ENCODE measurements at places on chromosomes 5 and 9.

DNA sequence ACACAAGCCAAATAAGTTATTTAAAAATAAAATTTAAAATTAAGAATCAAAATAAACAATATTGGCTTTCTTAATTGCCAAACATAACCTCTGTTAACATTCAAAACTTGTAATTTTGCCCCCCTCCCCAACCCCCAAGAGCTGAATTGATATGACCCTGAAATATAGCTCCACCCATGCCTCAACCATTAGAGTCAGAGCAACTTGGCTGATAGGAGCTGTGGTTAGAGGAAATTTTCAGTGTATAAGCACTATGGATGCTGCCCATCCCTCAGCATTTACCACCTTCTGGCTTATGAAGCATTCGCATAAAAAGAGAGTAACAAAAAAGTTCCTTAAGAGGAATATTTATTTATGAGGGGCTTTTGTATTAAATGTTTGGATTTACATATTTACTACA is 6.1 kb downstream of the POC5 start:
- no peak for DNase-seq

GRCh38 chr9:95283673-95284072 is 33.8 kb downstream of the FANCC start:
- DNase-seq, result no peak

- no peak for DNase-seq
Observed at GRCh38 chr9:1875921-1876448, 139.2 kb upstream of the SMARCA2 start.

GRCh38 chr5:98779264-98779877 is 5.9 kb downstream of the RGMB start:
- DNase-seq, result no peak

DNA sequence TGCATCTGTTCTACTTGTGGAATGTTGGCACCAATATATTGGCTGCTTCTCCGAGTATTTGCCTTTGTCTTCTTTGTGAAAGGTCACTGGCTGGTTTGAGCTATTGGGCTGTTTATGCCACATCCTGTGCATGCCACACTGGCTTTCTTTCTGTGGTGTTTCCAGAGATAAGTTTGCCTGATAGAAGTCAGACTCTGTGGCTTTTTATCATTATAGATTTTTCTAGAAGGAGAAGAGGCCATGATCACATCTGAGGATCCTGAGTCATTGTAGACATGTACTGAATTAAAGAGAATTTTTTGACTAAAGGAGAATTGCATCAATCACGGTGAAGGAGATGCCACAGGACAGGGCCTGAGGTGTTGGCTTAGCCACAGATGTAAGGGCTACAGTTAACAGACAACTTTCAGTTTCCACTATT is 26.5 kb upstream of the CDKN2B start:
- DNase-seq, result no peak

- DNase-seq, result no peak
Observed at GRCh38 chr5:56974241-56974640, 22.3 kb upstream of the MIER3 start.

GRCh38 chr5:140000332-140000731 is 42.8 kb downstream of the NRG2 start:
- DNase-seq, result no peak

- DNase-seq, result no peak
Observed at GRCh38 chr5:155978850-155979249, 348.1 kb upstream of the SGCD start.

GRCh38 chr5:120405286-120405864 is 58.7 kb upstream of the PRR16 start:
- DNase-seq, result no peak

- no peak for DNase-seq
Observed at GRCh38 chr5:177336112-177336511, 15.4 kb downstream of the LMAN2 start.

- no peak for DNase-seq
Observed at GRCh38 chr5:102802708-102803458, 47.8 kb downstream of the PAM start.

DNA sequence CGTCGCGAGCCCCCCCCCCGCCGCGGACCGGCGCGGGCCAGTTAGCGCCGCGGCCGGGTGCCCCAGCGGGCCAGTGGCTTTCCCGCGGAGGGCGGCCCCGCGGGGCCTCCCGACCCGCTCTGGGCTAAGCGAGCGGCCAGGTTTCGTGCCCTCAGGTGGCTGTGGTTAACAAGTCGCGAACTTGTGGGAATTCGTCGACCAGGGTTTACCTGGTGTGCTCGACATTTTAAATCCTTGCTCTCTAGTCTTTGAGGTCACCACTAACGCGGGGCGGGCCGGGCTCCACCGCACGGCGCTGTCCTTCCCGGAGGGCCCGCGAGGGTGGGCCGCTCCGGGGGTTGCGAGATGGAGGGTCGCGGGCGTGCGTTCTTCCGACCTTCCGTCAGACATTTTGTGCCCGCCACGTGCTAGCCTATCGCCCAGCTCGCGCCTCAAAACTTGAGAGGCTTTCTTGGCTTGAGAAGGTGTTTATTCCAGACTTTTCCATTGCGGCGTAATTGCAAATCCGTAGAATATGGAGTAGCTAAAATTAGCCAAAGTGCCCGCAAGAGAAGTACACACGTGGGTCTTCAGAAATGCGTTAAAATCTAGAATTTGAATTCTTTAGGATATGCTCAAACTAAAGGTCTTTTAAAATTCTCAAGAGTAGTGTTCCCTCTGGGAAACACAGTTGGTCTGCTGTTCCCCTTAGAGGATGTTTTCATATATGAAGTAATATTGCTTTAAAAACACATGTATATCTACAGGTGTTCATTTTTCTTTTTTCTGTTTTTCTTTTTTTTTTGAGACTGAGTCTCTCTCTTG is 2.1 kb downstream of the ANP32B start:
- DNase-seq, result peak; percentile 57

- DNase-seq, result no peak
Observed at GRCh38 chr9:16161483-16161882, 608.6 kb downstream of the CCDC171 start.

DNA sequence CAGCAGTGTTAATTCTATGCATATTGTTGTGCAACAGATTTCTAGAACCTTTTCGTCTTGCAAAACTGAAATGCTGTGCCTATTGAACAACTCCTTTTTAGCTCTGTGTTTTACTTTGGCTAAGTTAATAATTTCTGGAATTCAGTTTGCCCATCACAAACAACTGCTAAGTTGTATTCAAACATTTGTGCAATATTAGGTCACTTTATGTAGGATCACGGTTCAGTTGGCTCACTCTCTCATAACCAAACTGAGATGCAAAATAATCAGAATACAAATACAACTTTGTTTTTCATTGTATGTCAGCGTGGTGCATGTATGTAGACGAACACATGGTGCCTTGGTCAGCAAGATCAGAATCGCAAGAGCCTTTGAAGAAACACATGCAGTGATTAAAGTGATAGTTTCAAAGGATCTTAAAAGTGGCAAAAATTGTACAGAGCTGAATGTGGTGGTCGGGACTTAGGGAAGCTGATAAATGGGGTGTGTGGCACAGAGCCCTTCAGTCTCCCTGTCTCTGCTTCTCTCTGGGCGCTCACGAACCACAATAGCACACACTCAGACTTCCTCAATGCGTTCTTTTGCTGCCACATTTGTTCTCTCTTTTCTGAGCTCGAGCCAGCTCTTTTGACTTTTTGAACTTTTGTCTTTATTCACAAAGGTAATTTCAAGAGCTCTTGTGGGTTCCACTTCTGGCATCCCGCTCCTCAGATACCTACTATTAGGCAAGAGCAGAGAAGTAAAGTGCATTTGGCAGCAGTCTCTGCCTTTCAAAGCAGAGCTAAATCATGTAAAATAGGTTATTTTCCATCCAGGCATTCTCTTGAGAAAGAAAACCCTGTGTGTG is 112.4 kb upstream of the CTSL start:
- DNase-seq, result no peak

DNA sequence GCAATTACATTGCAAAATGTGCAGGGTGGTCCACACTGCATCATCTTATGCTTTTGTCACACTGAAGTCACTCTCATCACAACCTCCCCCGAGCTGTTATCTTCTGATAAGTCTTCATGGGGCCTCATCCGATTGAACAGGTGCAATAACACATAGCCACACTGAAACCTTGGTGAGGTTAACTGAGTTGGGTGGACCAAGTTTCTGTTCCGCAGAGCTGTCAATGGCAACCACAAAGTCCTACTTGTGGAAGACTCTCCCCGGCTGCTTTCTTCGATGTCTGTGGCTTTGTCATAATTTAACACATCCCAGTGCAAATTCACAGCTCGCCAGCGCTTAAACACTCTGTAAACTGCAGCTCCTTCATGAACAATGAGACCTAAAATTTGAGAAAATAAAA is 112.2 kb downstream of the MARCHF11 start:
- DNase-seq, result no peak

DNA sequence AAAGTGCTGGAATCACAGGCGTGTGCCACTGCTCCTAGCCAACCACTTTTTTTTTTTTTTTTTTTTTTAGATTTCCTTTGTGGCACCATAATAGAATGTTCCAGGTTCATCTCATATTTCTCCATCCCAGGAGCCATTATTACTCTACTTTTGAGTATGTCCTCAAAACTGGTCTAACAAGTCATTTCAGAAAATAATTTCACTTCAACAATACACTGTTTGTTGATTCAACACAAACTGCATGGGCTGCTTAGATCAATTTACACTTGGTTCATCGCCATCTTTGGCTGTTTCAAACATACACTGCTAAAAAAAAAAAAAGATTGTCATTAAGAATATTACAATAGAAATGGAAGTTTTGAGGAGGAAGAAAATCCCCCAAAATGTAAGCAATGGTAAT is 57.9 kb downstream of the CSNK1A1 start:
- DNase-seq, result no peak

GRCh38 chr9:34884747-34885189 is 73.3 kb upstream of the PHF24 start:
- no peak for DNase-seq

GRCh38 chr5:173473288-173473687 is 143.2 kb downstream of the BOD1 start:
- DNase-seq, result no peak

DNA sequence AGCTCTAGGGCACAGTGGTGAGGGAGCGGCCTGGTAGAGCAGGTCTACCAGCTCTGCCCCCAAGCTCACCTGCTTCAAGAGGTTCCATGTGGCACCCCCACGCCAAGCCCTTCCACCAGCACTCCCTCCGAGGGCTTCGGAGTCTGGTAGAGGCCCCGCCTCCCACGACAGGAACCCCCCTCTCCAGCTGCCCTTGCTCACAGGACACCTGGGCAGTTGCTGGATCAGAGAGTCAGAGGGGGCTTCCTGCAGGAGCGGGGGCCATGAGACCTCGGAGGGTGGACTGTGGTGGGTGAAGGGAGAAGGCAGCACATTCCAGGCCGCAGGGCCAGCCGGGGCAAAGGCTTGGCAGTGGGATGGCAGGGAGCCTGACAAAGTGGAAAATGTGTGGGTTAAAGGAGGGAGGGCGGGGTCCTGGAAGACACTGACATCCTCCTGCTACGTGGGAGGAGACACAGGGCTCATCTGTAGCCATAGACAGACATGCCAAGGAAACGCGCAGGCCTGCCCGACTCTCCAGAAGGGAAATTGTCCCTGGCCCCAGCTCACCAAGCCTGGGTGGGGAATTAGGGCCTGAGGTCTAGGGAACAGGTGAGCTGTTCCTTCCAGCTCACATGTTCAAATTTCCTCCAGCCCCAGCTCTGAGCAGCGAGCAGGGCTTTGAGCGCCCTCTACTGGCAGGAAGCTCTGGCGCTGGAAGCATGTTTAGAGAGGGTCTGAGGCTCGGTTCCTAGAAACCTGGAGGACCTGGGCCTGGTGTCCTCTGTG is 74.2 kb downstream of the NTNG2 start:
- DNase-seq, result peak; percentile 85

- DNase-seq, result no peak
Observed at GRCh38 chr5:33423018-33423630, 17.6 kb upstream of the TARS1 start.

DNA sequence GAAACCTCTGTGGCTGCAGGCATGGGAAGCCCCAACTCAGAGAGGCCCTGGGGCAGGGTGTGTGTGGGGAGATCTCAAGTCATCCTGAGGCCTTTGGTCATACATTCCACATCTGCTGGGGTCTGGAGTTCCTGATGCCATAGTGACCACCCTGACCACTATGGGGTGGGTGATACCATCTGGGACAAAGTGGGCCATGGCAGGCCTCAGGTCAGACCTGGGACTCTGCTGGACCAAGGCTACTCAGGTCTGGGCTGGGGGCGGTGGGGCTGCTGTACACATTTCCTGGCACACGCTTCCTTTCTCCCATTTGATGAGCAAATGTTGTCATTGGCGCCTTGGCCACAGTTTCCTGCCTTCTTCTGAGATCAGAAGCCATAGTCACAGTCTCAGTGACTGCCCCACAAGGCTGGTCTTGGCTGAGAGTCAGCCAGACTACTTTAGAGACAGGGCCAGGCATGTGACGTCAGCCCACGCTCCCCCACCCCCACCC is 15.1 kb upstream of the ACSL6 start:
- DNase-seq, result no peak

GRCh38 chr5:133149345-133149744 is 97.5 kb downstream of the HSPA4 start:
- DNase-seq, result no peak

DNA sequence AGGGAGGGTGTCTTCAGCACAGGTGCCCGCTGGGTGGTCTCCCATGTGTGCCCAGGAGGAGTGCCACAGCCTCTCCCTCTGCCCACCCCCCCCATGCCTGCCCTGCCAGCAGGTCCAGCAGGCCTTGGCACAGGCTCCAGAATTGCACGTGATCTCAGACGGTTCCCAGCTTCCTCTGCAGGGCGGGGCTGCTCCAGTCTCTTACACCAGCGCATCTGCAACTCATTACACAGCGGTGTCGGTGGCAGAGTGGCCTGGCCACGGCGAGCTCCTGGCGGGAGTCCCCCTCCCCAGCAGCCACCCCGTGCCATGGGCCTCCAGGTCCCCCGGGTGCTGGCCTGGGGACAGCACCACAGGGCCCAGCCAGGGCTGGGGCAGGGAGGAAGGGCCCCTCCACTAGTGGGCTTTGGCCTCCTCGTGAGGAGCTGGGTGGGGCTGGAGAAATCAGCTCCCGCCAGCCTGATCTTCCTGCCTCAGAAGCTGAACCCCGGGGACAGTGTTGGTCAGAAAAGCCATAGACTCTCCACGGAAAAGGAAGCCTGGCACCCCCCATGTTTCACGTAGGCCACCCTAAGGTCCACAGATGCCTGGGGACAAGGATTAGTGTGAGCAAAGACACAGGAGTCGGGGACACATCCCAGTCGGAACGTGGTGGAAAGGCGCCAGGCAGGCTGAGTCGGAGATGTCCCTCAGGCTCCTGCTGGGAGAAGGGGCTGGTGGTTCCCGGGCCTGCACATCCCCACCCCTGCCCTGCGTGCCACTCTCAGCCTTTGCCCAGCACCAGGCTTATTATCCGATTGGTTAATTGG is 40.2 kb downstream of the RXRA start:
- peak; percentile 95 for DNase-seq

DNA sequence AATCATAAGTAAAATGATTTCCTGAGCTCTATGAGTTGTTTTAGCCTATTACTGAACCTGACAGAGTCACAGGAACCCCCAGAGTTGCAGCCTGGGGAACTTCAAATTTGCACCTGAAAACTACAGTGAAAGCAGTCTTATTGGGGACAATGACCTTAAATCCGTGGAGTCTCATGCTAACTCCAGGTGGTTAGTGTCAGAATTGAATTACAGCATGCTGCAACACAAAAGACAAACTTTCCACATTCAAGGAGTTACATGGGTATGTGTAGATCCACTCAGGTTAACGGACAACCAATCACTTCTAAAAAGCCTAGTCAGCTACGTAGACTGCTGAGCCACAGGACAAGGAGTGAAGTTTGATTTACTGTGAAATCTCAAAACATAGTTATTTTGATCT is 49.7 kb downstream of the PLPP1 start:
- no peak for DNase-seq
